ENCODE measurements at places on chromosomes 3 and 15.

- DNase-seq: no peak
Observed at GRCh38 chr15:98547275-98547674, 101.1 kb upstream of the IGF1R start.

DNA sequence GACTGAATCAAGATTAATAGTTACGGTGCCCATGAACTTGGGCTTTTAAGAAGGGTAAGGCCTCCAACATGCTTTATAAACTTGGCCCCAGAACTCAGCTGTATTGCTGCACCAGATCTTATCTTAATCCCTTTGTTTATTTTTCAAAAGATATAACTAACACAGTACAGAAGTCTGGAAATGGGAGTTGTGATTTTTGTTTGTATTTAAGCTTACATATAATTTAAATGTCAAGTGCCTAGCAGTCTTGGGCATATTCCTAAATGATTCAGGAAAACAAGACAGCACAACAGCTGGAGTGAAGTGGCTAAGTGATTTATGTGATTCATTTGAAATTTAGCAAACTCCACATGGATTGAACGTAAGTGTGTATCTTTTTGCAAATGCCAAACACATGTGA, 56.2 kb downstream of the NBEAL2 start:
- no peak for DNase-seq

DNA sequence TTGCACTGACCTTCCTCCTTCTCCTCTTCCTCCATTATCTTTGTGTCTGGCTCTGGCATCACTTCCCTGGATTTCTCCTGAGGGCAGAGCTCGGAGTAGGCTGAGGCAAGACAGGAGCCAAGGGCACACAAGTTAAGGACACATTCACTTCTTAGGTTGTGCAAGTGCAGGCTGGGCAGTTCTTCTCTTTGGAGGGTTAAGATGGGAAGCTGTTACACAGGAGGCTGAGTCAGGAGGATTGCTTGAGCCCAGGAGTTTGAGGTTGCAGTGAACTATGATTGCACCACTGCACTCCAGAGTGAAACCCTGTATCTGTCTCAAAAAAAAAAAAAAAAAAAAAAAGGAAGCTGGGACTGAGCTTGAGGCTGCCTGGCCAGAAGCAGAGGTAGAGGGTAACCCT, 176.2 kb upstream of the ANKRD28 start:
- DNase-seq: no peak

DNA sequence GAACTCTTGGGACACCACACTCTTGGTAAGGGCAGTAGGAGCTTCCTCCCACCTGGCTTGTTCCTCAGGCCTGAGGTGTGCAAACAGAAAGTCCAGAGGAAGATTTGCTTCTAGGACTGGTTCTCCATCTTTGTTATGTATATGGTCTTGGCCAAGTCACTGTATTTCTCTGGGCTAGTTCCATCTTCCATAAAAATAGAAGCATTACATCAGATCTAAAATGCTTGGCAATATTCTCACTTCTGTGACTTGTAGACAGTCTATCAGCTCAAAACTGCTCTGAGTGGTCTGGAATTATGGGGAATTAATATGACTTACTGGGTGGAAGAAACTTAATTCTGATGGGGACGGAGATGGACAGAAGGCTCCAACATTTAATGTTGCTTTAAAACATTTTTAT, 55.2 kb downstream of the TMEM108 start:
- DNase-seq: no peak

- DNase-seq: no peak
Observed at GRCh38 chr3:42685363-42685881, at the start of gene KLHL40. Gene KLHL40 (plus strand): TSS chr3:42685537. CDS start chr3:42685619, 82 bp downstream.

GRCh38 chr3:172161959-172162358, 122.6 kb downstream of the FNDC3B start:
- no peak for DNase-seq

- DNase-seq: no peak
Observed at GRCh38 chr3:27573780-27574437, 89.7 kb upstream of the SLC4A7 start.

DNA sequence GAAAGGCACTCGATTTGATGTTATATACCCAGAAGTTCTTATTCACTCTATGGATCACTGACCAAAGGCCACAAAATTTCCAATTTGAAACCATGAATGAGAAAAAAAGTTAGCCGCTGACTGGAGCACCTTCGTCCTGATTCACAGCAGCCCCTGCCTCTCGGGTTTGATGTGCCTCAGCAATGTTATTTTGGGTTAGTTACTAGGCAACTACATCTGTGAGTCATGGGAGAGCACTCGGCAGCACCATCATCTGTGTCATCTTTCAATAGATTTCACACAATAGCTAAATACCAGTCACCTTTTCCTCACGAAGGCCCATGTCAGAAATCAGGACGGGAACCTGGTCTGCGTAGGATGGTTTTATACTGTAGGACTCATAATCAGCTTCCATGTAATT, 269.2 kb downstream of the ZBBX start:
- no peak for DNase-seq

DNA sequence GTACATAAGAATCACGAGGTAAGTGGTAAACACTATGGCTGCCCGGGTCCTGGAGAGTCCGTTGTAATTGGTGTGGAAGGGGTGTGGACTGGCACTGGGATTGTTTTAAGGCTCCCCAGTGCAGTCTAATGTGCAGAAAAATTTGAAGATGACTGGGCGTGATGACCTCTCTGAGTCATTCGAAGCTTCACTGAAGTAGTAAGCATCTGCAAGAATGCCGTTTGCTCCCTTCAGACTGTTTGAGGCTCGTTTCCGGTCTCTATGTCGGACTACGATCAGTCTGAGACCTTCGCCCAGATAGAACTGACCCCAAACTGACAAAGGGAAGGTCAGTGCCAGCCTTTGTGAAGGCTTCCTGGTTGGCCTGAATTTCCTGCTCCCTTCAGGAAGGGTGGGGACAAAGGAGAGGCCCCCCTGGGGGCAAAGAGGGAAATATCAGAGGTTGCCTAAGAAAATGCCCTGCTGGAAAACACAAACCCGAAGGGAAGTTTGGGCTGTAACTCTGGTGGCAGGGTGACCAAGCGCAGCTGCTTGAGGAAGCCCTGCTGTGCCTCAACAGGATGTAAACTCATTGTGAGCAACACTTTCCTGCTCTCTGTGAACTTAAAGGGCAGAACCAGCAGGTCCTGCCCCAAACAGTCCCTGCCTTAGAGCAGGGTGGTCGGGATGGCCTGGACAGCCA, 34.6 kb downstream of the BTD start:
- no peak for DNase-seq

GRCh38 chr15:95784508-95784907, 546.0 kb upstream of the NR2F2 start:
- no peak for DNase-seq

DNA sequence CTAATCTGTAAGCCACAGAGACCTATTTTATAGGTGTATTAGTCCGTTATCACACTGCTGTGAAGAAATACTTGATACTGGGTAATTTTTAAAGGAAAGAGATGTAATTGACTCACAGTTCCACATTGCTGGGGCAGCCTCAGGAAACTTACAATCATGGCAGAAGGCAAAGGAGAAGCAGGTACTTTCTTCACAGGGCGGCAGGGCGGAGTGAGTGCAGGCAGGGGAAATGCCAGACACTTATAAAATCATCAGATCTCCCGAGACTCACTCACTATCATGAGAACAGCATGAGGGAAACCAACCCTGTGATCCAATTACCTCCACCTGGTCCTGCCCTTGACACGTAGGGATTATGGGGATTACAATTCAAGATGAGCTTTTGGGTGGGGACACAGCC, 108.7 kb downstream of the GALK2 start:
- no peak for DNase-seq

DNA sequence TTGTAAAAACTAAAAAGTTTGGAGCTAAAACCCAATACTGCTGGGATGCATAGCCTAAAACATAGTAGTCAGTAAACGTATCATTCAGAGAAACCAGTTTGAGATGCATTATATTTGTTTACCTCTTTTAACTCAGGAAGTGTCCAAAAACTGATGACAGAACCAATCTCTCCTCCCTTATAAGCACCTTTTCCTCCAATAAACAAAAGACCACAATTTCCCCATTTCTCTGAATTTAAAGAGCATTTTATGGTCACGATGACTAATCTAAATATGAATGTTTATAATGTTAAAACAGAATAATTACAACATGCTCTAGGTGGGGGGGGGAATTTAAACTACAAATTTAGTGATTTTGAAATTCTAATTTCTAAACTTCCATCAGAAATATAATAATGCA, 58.5 kb downstream of the CEP63 start:
- DNase-seq: no peak

- no peak for DNase-seq
Observed at GRCh38 chr15:53193149-53193548, 403.0 kb upstream of the ONECUT1 start.

GRCh38 chr3:43691120-43691995, 620 bp downstream of the ABHD5 start:
- DNase-seq: no peak

Measured in cortex of kidney (tissue), 1 donor.